ENCODE measurements at places on chromosomes 1 and 21.

GRCh38 chr1:38028671-38029070, 16.1 kb downstream of the UTP11 start:
- no peak for DNase-seq

DNA sequence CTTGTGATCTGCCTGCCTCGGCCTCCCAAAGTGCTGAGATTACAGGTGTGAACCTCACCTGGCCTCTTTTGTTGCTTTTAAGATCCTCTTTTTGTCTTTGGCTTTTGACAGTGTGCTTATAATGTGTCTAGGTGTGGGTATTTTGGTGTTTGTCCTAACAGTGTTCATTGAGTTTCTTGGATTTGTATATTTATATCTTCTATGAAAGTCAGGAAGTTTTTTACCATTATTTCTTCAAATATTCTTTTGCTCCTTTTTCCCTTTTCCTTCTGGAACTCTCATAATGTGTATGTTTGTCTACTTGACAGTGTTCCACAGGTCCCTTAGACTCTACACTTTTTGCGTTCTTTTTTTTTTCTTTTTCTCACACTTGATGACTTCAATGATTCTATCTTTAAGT, 59.1 kb downstream of the URB2 start:
- no peak for DNase-seq

DNA sequence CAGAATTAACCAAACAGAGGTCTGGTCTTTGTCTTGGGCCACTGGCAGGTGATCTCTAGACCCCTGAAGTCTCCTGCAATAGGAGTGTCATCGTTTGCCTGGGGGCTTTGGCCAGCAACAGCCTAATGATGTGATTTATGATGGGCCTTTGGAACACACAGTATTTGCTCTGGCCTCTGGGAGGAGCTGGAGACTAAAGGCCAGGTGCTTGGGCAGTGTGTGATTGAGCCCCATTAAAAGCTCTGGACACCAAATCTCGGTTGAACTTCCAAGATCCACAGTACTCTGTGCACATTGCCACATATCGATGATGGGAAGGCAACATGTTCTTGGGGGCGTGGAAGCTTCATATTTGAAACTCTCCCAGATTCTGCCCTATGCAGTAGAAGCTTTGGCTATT, 32.0 kb upstream of the TLR5 start:
- no peak for DNase-seq

GRCh38 chr1:204337036-204337429, 22.7 kb downstream of the PLEKHA6 start:
- DNase-seq: no peak

DNA sequence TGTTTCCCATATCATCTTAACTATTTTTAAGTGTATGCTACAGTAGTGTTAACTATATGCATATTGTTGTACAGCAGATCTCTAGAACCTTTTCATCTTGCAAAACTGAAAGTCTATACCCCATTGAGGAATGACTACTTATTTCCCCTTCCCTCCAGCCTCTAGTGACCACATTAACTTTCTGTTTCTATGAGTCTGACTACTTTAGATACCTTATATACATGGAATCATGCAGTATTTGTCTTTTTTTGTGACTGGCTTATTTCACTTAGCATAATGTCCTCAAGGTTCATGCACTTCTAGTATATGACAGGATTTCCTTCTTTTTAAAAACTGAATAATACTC, 96.5 kb upstream of the BTG3 start:
- no peak for DNase-seq

GRCh38 chr1:37128091-37128490, 93.8 kb upstream of the GRIK3 start:
- no peak for DNase-seq

- DNase-seq: no peak
Observed at GRCh38 chr1:116448785-116449385, 75.8 kb downstream of the ATP1A1 start.

DNA sequence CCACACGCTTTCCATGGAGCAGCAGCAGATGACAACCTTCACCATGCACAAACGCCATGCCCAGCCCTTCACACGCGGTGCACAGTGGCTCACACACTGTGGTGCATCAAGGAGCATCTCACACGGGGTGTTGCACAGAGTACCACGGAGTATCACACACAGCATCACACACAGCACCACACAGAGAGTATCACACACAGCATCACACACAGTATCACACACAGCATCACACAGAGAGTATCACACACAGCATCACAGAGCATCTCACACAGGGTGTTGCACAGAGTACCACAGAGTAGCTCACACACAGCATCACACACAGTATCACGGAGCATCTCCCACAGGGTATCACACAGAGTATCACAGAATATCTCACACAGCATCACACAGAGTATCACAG, 122.2 kb upstream of the RAB4A start:
- no peak for DNase-seq

- DNase-seq: no peak
Observed at GRCh38 chr1:184824691-184825323, 70.1 kb upstream of the EDEM3 start.

DNA sequence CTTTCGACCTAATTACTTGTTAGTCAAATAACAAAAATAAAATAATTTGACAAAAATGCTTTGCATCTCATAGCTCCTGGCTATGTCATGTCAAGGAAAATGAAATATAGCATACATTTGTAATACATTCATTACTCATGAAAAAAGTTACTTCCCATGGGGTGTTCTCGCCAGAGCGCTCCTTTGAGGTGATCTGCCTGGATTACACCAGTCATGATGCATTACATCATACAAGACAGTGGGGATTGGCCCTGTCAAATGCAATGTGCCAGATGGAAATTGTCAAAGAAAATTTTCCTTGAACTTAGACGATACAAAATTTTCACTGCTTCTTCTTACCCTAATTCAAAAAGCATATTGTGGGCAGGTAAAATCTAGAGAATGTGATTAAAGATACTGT, 215.6 kb upstream of the B3GALT2 start:
- no peak for DNase-seq

DNA sequence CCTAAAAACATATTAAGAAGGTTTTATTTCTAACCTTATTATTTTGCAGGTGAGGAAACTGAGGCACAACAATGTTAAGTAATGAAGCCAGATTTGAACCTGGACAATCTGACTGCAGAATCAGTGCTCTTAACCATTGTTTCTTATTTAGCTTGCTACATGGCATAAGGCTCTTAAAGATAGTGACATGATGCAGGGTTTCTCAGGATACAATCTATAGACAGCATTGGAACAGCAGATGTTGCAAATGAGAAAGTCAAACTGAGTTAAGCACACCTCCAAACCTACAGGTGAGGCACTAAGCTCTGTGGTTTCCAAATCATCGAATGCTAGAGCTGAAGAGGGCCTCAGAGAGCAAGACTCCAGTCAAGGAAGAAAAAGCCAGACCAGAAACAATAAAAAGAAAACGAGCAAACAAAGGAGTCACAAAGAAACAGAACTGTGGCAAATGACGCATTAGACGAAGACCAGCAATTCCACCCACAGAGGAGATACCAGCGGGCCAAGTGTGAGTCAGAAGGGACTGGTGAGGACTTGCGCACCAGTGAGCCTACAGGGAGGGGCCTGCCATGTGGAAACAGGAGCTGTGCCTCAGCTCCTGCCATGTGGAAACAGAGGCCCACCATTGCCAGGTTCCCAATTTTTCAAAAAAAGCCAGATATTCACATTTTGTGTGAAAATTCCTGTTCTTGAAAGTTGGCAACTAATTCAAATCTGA, 14.4 kb downstream of the CD58 start:
- peak; percentile 90 for DNase-seq

- DNase-seq: no peak
Observed at GRCh38 chr1:208174200-208174599, 70.0 kb downstream of the PLXNA2 start.
